ENCODE measurements at places on chromosomes 6 and 20. TPM values are rescaled to one million over a fixed set of nuclear protein-coding genes. Genes with fewer than 3 reads are reported as not detected.

The ULBP1 gene
- 0.26 TPM for total RNA-seq

The ZNF322 gene
- total RNA-seq: 17.3 TPM

The VAPB gene
- total RNA-seq: 13.0 TPM

GRCh38 chr6:169190144-169190584 is 63.5 kb downstream of the THBS2 start:
- DNase-seq: peak; percentile 99

DNA sequence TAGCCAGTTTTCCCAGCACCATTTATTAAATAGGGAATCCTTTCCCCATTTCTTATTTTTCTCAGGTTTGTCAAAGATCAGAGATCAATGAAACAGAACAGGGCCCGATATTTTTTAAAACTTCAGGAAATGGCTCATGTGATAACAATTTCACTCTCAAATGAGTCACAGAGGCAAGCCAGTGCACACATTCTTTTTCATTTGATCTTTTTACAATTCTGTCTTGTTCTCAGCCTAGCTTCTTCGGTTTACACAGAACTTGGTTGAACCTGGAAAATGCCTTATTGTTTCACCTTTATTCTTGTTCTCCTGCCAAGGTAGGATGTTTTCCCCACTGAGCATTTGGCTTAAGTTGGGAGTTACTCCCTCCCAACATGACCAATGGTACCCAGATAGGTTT is 258.9 kb downstream of the COL12A1 start:
- peak; percentile 77 for DNase-seq

GRCh38 chr6:105488516-105489215 is 85.8 kb upstream of the PREP start:
- peak; percentile 37 for DNase-seq

- DNase-seq: no peak
Measured at GRCh38 chr20:52493171-52493721, 301.7 kb upstream of the ZFP64 start.

GRCh38 chr20:63546956-63547724 is 409 bp downstream of the SRMS start:
- no peak for DNase-seq

DNA sequence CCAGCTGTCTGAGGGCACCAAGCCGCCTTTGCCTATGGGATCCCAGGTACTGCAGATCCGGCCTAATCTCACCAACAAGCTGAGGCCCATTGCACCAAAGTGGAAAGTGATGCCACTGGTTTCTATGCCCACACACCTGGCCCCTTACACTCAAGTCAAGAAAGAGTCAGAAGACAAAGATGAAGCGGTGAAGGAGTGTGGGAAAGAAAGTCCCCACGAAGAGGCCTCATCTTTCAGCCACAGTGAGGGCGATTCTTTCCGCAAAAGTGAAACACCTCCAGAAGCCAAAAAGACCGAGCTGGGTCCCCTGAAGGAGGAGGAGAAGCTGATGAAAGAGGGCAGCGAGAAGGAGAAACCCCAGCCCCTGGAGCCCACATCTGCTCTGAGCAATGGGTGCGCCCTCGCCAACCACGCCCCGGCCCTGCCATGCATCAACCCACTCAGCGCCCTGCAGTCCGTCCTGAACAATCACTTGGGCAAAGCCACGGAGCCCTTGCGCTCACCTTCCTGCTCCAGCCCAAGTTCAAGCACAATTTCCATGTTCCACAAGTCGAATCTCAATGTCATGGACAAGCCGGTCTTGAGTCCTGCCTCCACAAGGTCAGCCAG is 283.0 kb downstream of the TSHZ2 start:
- DNase-seq: no peak

Measured in fibroblast of lung (primary cell).